ENCODE measurements at places on chromosomes 2 and 18.

GRCh38 chr2:133409581-133410285 is 158.5 kb downstream of the NCKAP5 start:
- no peak for DNase-seq

DNA sequence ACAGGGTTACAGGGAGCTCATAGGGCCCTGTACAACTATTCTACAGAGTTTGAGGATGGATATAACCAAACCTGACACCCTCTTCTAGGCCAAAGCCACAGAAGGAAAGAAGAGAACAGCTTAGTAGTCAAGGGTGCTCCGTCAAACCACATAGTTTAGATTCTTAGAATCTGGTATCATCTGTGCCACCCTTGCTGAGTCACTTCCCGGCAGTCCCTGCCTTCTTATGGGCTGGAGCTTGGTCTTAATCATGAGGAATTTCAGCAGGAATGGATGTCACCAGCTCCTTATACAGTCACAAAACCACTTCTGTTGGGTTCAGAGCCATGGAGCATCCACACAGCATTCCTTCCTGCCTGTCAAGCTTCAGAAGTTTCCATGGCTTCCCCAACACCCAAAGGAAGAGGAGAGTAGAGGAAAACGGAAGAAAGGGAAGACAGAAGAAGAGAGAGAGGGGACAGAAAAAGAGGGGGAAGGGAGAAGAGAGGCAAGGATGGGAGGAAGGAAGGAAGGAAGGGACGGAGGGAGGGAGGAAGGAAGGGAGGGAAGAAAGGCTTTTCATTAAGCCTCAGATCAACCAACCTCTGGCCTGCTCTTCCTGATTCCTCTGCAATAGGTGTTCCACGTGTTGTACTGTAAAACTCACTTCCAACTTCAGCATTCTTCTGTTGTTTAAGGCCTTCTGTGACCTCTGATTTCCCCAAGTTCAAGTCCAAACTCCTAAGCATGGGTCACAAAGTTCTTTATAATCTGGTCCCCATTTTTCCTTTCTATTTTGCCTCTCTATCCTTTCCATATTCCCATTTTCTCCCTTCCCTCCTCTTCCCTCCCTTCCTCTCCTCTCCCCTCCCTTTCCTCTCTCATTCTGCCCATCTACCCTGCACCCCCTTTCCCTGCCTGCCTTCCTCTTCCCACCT is 246.1 kb upstream of the TNP1 start:
- no peak for DNase-seq

DNA sequence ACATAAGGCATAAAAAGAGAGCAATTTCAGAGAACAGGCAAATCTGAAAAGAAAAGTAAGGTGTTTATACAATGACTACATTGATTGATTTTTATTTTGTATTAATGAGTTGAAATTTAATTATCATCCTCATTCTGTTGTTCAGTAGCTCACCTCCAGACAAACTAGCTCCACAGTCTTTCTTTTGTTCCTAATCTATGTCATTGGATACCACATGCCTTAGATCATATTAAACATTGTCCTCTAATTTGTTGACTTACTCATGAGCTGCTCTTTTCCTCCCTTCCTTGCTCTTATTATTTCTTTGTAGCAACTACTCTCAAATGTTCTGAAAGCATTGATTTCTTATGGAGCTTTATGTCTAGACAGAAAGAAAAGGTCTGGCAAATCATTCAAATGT is 185.5 kb upstream of the ZSWIM2 start:
- no peak for DNase-seq

DNA sequence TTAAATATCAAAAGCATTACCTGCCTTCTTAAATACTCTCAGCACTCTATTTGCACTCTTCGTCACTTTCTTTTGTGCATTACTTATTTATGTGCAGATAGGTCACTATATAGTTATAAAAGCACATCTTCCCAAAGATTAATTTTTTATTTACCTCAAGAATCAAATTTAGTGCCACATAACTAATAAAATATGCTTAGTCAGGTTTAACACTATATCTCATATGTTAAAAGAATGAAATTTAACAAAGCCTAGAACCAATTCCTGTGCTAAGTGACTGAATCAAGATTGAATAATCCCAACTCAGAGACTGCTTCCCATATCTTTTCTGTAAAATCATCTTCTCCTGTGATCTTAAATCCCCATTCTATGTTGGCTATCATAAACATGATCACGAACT is 957.5 kb upstream of the NXPH2 start:
- no peak for DNase-seq

GRCh38 chr18:74791501-74792194 is 194.0 kb downstream of the ZNF407 start:
- DNase-seq: no peak

DNA sequence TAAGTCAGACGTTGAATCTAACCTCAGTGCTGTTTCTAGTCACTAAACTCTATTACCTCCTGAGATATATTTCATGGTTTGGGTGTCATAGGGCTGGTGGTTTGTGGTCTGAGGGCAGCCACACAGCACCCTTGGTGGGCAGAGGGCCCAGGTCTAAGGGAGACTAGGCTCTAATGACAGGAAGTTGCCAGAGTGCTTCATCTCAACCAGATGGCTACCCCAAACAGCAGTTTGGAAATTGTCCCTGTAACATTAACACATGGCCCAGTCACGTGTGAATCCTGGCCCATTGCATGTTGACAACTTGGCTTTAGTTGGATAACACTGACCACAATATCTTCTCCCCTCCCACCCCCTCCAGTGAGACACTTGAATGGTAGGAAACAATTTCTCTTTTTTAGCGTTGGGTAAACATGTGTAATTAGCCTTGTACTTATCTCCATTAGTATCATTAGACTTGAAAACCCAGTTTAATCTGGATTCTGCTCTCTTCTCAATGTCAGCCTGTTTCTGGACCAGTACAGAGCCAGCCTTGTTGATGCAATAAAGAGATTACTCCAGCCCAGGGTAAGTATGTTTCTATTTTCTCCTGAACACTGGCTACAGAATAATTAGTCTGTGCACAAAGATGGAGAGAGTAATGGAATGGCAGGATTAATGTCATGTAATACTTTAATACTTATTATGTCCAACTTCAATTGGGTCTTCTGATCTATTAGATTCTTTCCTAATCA is 187.8 kb upstream of the SIX3 start:
- no peak for DNase-seq

GRCh38 chr18:80188643-80189530 is 58.4 kb downstream of the PARD6G start:
- DNase-seq: no peak

DNA sequence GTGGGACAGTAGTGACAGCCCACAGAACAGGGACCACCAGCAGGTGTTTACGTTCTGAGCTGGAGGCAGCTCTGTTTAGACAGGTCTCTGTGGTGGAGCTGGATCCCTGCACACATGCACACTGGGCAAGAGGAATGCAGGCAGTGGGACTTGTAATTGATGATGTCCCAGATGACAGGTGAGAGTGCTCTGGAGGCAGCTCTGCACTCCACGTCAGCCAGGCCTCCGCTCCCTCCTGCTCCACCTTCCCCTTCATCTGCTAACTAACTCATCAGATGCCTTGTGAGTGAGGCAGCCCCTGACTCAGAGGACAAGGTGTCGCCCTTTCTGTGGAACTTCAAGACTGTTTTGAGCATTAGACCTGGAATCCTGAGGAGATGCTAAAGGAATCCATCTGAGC is 53.2 kb downstream of the SH3YL1 start:
- DNase-seq: no peak

- no peak for DNase-seq
These were observed 189.5 kb downstream of the TFCP2L1 start for GRCh38 chr2:121095257-121096080.

GRCh38 chr2:236545814-236546480 is 23.7 kb upstream of the ACKR3 start:
- no peak for DNase-seq

- no peak for DNase-seq
These were observed 149.5 kb upstream of the DLX2 start for GRCh38 chr2:172252154-172252553.
